ENCODE measurements at places on chromosomes 3 and 15.
A peak's percentile ranks its signal among the peaks of the same experiment; 100 is the strongest.

DNA sequence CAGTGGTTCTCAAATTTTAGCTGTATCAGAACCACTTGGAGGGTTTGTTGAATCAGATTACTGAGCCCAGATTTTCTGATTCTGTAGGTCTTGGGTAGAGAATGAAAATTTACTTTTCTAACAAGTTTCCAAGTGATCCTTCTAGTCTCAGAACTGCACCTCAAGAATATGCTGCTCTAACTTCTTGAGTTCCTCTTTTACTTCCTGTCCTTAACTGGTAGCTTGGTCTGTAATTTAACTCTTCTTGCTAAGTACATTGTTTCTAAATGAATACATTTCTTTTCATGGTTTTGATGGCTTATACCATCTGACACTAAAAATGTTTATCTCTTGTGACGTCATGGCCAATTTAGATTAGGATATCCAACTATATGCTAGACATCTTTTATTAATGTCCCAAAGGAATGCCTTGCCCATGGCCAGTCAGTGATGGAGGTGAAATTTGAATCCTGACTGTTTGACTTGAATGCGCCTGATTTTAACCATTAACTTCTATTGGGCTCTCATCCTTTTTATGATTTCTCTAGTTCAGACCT lies 262.6 kb upstream of the NAALADL2 start:
- no peak for DNase-seq

DNA sequence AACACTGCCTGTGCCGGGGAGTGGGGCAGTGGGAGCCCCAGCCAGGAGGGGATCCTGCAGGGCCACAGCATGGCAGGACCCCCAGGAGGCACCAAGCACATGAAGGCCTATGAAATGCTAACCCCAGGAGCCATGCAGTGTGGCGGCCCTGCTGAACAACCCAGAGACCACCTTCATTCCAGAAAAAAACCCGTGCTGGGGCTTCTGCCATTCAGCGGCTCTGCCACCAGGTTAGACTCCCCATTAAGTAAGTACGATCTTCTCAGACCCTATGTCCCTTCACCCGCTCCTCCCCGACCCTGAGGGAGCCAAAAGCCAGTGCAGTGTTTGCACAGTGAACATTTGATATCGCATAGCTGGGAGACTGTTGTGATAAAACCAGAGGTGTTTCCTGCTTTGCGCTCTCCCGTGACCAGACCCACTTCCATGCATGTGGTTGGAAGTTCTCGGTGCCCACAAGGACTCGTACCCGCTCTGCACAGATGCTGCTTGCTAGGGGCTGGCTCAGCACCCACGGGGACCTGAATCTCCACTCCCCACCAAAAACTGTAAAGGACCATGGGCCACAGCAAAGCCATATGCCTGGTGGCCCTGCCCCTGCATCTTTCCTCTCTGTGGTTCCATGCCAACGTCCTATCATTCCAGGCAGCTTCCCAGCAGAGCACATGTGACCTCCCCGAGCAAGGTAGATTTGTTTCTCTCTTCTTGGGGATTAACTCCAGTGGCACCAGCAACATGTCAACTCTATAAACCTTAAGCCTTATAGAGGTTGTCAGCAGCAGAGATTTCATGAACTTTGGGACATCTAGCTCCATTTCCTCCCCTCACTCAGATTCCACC lies 5.3 kb downstream of the PLA2G4D start:
- DNase-seq: no peak

- no peak for DNase-seq
These were observed 408.3 kb upstream of the RGMA start for GRCh38 chr15:93497291-93497690.

DNA sequence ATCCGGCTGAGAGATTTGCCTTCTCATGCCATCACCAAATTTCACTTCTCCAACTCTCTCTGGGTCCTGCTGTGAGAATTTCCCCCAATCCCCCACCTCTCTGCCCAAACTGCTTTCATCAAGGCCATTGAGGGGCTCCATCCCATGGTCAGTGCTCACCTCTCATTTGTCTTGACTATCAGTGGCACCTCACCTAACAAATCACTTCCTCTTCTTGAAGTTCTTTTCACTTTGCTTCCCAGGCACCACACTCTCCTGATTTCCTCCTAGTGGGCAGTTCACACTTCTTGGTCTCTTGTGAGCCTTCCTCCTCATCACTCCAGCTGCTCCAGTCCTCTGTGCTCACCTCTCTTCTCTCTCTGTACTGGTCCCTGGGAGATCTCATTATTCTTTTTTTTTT lies 169.6 kb downstream of the OPA1 start:
- no peak for DNase-seq

DNA sequence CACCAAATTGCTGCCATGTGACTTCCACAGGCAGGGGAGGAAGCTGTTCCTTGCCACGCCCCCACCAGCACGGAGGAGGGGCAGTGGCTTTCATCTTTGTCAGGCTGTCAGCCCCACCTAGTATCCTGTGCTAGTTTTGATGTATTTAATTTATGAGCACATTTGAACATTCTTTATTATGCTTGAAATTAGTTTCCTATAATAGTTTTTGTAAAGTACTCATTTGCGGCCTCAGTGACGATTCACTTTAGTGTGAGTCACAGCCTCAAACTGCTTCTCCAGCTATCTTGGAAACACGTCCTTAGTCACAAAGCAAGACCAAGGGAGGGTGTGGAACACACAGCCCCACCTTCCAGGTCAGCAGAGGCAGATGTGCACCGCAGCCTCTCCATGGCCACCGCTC lies 239.9 kb upstream of the ATP10A start:
- DNase-seq: no peak

DNA sequence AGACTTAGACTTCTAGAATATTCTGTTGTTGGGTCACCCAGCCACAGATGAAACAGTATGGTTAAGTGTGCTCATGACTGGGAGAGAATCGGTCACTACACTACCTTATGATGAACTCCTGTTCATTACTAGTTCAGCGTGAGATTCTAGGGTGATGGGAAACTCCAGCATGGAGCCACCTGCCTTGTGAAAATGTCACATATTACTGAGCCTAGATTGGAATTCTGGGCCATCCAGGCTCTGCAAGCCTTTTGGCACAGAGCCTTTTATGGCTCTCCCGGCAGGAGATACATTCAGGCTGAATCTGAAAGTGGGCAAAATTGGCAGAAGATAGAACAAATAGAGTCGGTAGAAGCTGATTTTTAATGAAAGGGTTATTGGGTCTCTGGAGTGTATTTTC lies 19.0 kb downstream of the NANOGP8 start:
- no peak for DNase-seq

DNA sequence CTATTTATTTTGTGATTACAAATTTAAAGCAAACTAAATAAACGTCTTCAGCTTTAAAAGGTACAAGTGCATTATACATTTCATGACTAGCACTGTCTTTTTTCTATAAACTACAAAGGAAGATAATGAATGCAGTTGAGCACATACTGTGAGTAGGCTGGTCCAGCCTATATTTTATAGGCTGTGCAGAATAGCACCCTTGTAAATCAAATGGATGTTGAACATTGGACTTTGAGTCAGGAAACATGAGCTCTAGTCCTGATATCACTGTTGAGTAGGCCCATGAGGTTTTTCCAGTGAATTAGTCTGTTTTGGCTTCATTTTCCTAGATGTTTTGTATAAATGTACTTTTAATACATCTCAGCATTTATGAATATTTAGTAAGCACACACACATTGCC lies 447.3 kb upstream of the KCNMB2 start:
- no peak for DNase-seq

DNA sequence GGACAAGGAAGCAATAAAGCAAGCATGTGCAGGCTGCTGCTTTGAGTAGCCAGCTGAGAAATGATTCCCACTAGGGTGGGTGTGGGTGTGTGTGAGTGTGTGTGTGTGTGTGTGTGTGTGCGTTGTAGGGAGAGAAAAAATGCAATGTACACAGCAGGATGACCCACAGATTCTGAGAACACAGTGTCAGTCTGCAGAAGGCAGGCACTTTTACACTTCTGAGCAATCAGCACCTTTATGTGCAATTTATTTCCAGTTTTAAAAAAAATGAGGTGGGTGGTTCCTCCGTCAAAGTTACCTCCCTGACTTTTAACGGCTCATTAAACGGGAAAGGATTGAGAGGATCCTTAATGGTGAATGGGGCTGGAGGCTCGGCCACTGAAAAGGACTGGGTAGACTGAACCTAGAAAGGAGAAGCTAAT lies 38.5 kb upstream of the LIPC start:
- DNase-seq: peak; percentile 48

DNA sequence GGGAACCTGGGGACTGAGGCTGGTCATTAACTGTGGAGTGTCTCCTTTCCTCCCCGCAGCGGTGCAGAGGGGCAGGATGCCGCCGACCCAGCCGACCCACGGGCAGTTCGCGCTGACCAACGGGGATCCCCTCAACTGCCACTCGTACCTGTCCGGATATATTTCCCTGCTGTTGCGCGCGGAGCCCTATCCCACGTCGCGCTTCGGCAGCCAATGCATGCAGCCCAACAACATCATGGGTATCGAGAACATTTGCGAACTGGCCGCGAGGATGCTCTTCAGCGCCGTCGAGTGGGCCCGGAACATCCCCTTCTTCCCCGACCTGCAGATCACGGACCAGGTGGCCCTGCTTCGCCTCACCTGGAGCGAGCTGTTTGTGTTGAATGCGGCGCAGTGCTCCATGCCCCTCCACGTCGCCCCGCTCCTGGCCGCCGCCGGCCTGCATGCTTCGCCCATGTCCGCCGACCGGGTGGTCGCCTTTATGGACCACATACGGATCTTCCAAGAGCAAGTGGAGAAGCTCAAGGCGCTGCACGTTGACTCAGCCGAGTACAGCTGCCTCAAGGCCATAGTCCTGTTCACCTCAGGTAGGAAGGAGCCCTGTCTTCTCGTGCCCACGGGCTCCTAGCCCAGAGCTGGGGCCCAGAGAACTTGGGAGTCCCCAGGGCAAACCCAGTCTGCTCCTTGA lies 3.7 kb downstream of the NR2F2 start:
- DNase-seq: peak; percentile 47

GRCh38 chr3:11362600-11362999 lies 90.4 kb downstream of the ATG7 start:
- DNase-seq: peak; percentile 71

GRCh38 chr3:119240101-119240590 lies 532 bp downstream of the B4GALT4 start:
- DNase-seq: no peak

DNA sequence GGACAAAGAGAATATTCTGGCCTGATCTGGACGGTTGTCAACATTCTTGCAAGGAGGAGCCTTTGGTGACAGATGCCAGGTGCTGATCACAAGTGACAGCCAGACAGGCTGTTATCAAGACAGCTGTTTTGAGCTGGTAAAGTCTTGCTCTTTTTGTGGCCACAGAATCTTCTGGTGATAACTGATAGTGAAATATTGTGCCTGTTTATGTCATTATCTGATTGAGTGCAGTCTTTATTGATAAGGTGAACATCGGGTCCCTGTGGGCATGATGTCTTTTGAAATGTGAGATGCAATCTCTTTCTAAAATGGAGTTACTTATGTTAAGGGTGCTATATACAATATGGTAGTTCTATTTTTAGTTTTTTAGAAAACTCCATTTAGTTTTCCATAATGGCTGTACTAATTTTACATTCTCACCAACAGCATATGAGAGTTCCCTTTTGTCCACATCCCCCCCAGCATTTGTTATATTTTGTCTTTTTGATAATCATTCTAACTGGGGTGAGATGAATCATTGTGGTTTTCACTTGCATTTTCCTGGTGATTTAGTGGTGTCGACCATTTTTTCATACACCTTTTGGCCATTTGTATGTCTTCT lies 10.7 kb downstream of the CEP63 start:
- DNase-seq: no peak

DNA sequence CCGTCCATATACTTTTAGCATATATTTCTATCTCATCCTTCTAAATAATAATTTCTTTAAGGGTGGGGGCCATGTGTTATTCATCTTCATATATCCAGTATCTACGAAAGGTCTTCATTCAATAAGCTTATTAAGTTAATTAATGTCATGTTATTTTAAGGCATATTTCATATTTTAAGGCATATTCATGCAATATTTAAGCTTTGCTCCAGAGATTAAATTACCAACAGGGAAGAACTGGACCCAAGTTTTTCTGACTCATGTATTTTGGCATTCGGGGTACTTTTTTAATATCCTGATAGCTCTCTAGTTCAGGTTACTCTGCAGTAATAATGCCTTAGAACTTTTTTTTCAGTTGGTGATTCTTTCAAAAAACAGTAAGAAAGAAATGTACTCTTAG lies 27.4 kb downstream of the PHC3 start:
- no peak for DNase-seq

DNA sequence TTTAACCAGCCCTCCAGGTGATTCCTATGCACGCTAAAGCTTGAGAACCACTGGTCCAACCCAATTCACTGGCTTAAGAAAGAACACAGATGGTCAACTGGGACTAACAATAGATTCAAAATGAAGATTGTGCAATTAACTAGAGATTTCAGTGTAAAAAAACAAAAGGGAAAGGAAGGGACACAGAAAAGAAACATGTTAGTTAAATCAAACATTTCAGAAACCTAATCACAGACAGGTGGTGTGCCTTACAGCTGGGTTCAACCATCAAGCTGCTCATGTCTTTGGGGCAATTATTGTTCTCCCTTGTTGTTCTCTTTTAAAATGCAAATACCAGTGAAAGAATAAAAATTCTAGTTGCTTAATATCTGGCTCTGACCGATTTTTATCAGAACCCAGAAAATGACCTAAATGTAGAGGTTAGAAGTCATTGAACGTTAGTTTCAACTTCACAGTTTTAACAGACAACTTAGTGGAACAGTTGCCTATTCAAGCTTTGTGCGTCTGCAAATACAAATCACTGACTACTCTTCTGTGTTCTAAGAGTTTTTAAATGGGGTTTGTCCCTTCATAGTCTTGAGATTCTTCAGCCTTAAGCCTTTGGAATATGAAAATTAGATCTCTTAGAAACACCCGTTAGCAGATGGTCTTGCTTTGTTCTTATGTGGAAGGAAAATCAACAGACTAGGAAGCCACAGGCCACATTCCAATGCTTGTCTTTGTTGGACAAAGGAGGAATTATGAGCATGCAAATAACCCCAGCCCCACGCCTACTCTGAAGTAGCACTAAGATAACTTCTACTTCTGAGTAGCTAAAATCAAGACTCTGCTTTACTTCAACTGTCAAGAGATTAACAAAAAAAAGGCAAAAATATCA lies 223.4 kb downstream of the ATP8B4 start:
- peak; percentile 13 for DNase-seq

DNA sequence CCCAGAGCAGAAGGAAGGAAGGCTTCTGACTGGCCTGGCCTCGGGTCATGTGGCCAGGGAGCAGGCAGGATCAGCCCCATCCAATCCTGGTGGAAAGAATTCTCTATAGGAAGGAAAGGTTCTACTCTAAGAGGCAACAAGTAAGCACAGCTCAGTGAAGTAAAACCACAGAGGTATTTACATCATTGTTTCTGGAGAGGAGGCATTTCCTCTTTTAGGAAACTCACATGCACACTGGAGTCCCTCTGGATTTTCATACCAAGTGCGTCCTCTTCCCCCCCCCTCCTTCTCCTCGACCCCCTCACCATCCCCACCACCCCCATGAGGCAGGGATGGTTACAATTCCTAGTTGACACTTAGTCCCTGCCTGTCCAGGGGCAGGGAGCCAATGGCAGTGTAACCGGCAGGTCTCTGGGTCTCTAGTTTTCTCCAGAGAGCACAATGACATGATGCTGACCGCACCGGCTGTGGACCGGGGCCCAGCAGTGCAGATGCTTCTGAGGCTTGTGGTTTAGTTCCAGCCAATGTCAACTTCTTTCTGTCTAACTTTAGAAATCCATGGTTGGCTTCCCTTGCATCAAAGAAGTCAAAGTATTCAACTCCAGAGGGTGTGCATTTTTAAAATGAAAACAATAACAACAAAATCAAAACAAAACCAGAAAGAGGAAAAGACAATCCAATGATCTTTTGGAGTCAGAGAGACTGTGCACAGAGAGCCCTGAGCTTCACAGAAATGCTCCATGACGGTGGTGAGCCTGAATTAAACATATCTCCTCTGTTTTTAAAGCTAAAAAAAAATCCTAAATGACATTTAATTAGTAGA lies 230.3 kb upstream of the TLE3 start:
- DNase-seq: no peak

All from foreskin fibroblast (primary cell).